Left cardiac atrium (tissue), 4 donors: ENCODE measurements at places on chromosomes 16 and 17. TPM values are rescaled to one million over a fixed set of nuclear protein-coding genes. Genes with fewer than 3 reads are reported as not detected.

DNA sequence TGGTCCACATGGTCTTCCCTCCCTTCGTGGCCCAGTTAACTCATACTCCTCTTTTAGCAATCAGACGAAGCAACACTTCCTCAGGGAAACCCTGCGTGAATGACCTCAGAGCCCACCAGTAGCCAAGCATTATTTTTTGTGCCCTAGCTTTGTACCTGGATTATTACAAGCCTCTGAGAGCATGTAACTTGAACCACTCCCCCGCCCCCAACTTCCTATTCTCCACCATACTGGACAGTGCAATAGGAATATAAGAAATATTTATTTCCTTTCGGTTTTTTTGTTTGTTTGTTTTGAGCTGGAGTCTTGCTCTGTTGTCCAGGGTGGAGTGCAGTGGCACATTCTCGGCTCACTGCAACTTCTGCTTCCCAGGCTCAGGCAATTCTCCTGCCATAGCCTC is 2.9 kb downstream of the CPPED1 start:
- DNase-seq, result no peak

GRCh38 chr16:4089251-4089810 is 26.9 kb downstream of the ADCY9 start:
- no peak for DNase-seq

DNA sequence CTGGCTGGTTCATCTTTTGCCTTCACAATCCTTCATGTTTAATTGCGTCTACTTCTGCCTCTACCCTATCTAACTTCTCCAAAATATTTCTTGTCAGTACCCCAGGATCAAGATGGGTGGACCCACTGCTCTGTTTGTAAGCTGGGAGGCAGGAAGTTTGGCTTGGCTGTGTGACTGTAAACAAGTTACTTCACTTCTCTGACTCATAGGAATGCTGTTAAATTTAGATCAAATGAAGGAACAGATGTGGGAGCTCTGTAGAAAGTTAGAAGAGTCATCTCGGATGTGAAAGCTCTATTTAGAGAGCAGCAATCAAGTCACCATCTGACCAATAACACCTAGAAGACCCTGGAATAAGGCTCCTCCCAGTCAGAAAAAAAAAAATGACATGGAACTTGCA is 55.2 kb upstream of the MRTFB start:
- DNase-seq, result peak; percentile 49

DNA sequence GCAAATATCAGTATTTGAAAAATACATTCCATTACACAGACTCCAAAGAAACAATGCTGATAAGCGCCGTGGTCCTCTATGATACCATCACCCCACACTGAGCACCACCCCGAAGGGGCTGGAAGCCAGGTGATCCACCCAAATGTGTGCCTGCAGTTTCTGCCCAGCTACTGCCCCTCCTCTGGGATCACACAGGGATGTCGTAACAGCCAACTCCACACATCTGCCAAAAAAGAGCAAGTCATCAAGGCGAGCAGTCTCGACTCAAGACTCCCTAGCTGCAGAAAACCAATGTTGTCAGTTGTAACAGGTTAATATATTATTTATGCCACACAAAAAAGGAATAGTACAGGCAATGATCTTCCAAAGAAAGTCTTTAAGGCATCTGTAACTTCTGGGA is 21.0 kb downstream of the CYB5D2 start:
- DNase-seq, result peak; percentile 34

GRCh38 chr17:703081-703875 is 11.4 kb downstream of the VPS53 start:
- DNase-seq, result no peak

DNA sequence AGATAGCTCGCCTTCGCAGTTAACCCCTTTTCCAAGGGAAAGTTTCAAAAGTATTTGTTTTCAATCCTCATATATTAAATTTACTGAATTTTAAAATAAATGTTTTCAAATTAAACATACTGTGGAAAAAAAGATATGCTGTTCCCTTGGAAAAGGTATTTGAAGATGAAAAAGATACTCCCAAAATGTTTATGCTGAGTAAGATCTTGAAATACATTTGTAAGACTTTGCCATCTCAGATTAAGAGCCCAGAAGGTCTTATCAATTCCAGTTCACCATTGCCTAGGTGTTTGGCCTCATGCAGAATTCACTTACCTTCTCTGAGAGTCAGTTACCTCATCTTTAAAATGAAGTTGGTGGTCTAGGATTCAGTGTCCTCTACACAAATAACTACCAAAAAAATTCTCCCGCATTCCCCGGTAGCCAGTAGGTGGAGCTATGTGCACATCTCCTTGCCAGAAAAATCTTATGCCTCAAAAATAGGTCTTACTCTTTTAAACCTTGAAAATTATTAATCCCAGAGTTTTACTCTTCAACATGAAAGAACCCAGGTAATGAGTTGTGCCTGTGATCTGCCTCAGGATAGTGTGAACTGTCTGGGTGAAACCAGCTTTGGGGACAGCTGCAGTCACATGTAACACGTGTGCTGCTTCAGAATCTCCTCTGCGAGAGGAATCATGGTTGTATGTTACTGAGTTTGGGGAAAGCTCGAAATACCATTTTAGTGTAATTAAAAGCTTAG is 178.3 kb downstream of the MRTFB start:
- no peak for DNase-seq

DNA sequence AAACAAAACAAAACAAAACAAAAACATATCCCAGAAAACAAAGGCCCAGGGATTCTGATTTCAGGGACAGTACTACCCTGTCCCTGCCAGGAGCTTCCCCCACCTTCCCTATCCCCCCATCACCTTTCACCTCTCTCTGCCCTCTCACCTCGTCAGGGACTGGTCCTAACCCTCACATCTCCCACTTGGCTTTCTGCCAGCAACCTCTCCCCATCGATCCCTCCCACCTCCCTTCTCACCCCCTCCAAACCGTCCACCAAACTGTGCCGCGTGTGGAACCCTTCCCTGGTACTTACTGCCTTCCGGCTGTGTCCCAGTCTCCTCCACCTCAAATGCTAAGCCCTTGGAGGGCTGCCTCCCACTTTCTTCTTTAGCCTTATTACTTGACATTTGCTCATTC is 36.4 kb downstream of the TMEM186 start:
- no peak for DNase-seq

DNA sequence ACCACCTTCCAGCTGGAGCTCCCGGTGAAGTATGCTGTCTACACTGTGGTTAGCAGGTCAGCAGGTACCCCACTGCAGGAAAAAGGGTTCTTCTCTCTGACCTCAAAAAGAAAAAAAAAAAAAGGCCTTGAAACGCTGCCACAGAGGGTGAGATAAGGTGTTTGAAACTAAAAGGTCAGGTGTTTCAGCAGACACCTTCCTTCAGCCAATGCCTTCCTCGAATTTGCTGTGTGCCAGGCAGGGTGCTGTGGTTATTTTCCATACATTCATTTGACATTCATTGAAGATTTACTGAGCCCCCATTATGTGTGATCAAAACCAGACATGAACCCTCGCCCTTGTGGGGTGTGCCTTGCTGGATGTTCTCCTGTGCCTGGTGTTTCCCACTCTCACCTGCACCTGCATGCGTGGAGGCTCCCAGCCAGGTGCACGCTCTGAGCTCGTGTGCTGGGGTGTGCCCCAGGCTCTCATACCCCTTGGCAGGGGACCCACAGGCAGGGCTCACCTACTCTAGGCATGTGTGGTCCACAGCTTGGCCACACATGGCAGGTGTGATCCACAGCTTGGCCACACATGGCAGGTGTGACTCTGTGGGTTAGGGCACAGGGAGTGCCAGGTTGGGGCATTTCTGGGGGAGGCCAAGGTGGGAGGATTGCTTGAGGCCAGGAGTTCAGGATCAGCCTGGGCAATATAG is 15.8 kb upstream of the ITGAD start:
- no peak for DNase-seq

GGA3 gene
- total RNA-seq, result 24.5 TPM

SLC12A3 gene
- total RNA-seq, result not detected

PLK1 gene
- total RNA-seq, result 0.52 TPM

ABCC6 gene
- total RNA-seq, result 2.0 TPM

FGF11 gene
- total RNA-seq, result 20.5 TPM
